ENCODE measurements at places on chromosomes 1 and 21.

DNA sequence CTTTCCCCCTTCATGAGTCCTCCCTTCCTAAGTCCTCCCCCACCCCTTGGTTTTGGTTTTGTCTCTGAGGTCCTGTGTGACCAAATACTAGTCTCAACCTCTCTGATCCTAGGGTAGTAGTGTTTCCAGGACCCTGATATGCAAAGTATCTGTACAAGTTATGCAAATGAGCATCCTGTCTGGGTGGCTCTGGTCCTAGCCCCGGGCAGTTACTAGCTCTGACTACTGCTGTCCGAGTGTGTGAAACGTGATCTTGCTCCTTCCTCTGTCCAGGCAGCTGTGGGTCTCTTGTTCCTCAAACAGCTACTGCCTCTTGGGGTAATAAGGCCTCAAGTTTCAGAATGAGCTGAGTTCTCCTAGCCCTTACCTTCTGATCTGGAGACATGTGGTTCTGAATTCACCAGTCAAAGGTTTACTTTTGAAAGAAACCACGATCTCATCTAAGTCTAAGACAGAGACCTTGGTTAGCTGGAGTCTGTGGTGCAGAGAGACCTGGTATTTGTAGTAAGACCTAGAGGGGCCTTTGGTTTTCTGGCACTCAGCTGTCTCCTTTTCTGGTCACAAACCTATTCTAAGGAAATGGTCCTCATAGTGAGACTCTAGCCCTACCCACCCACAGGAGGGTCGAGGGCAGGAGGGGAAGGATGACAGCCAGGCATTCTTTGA is 31.0 kb upstream of the IL19 start:
- DNase-seq: no peak

- no peak for DNase-seq
Observed at GRCh38 chr1:6823793-6824192, 38.5 kb downstream of the CAMTA1 start.

GRCh38 chr1:77412820-77413530 is 131.2 kb downstream of the AK5 start:
- DNase-seq: no peak

DNA sequence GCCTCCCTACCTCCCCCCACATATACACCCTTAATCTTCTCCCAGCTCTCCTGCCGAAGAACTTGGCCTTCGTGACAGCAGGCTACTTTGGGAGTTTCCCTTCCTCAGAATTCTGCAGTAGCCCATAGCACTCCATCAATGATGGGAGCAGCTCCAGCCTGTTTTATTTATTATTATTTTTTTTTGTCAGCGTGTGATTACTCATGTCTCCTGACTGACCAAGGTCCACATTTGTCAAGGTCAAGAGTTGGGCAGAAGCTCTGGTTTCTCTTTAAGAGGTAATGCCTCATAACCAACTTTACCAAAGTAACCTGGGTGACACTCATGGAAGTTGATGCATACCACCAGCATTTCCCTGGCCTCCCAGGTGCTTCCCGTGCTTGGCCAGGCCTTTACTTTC is 125.4 kb downstream of the ZZZ3 start:
- no peak for DNase-seq

DNA sequence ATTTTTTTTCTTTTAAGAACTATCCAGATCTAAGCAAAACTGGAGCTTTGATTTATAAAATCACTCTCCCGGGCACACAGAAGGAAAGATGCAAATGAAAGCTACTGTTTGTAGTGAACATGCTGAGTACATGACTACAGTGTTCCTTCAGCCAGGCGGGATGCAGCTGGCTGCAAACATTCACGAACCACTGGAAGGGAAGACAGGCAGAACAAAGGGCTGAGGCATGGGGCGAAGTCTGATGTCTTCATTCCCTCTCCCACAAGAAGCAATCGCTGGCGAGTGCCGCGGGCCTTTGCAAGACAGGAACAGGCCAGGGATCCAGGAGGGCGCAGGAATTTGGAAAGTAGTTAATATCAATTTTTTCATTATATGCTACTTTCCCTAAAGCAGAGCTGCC is 257.9 kb upstream of the AJAP1 start:
- DNase-seq: no peak

DNA sequence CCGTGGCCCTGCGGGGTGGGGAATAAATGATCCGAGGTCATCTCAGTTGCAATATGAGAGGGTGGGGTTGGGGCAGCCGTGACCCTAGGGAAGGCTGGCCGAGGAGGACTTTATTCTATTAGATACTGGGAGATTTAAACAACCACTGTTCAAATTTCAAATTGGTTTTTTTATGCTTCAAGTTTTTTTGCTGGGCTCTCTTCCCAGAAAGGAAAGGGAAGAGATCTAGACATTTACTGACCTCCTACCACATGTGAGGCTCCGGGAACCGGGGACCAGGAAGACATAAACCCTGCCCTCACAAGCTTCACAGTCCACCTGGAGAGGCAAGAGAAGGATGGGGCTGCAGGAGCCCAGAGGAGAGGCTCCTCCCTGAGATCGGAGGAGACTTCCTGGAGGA is 207.3 kb downstream of the FOXD2 start:
- DNase-seq: no peak

DNA sequence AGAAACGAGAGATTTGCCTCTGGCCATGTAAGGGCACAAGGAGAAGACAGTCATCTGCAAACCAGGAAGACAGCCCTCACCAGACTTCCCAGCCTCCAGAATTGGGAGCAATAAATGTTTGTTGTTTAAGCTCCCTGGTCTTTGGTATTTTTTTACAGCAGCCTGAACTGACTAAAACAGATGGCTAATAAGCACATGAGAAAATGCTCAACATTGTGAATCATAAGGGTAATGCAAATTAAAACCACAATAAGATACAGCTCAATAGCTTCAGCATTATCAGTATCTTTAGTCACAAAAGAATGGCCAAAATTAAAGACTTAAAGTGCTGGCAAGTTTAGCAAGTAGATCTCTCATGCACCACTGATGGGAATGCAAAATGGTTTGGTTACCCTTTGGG is 11.7 kb downstream of the UBE2G2 start:
- DNase-seq: peak; percentile 59

- DNase-seq: no peak
Observed at GRCh38 chr1:202811296-202812175, 782 bp downstream of the PCAT6 start.

Data from fibroblast of the aortic adventitia (primary cell).